ENCODE measurements at places on chromosomes 5 and 9.
A peak's percentile ranks its signal among the peaks of the same experiment; 100 is the strongest.

GRCh38 chr5:32443145-32443540, 1.4 kb downstream of the ZFR start:
- DNase-seq, result no peak

- peak; percentile 68 for DNase-seq
Measured at GRCh38 chr5:73654171-73654811, 28.3 kb downstream of the ARHGEF28 start.

DNA sequence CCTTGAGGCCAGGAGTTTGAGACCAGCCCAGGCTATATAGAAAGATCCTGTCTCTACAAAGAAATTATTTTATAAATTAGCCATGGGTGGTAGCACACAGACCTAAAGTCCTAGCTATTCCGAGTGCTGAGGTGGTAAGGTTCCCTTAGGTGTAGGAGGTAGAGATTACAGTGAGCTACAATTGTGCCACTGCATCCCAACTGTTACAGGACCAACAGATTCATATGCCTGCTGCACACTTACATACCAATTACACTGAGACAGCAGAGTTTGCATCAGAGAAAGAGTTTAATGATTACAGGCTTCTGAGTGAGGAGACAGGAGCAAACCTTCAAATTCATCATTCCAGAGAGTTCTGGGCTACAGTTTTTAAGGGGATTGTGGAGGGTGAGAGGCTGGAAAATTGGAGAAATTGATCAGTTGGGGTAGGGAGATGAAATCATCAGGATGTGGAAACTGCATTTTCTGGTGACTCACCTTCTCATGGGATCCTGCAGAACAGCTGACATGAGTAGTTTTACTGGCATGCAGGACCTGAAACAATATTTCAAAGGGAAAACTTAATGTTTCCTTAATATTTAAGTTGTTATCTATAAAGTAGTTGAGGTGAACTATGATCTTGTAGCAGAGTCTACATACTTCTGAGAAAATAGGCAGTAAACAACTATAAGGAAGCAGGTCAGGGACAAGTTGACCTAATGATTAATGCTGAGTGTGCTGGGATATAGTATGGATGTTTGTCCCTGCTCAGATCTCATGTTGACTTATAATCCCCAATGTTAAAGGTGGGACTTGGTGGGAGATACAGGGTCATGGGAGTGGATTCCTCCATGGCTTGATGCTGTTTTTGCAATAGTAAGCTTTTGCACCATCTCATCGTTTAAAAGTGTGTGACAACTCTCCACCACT, 54.7 kb downstream of the ANXA2R start:
- peak; percentile 86 for DNase-seq

GRCh38 chr9:104868687-104869404, 59.1 kb downstream of the ABCA1 start:
- DNase-seq, result peak; percentile 93

DNA sequence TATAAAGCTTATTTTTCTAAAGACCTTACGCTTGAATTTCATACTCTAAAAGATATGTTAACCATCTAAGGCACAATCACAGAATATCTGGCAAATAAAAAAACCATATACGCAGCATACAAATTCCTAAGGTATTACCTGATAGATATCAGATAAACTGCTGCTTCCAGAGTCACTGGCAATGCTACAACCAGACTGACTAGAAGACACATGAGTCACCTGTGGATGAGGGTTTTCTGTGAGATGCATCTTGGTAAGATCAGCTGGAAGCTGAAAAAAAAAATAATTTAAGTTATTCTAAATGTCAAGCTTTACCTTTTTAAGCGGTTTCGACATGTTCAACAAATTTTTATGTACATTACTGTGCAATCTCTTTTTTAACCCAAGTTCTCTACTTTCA, 113.8 kb downstream of the RAPGEF6 start:
- no peak for DNase-seq

GRCh38 chr9:34437006-34437925, 21.1 kb downstream of the FAM219A start:
- DNase-seq, result peak; percentile 88

DNA sequence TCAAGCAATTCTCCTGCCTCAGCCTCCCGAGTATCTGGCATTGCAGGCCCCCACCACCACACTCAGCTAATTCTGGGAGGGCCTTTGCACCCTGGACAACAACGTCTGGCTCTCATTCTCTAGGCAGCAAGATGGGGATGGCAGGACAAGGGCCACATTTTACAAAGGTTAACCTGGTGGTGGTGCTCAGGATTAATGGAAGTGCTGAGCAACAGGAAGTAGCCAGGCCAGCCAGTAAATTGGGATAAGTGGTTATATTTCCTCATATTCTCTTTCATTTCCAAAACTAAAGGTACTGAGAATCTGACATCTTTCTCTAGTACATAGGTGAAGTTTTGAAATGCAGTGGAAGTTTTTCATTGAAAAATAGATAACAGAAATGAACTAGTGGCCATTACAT, 24.7 kb upstream of the ASPN start:
- peak; percentile 21 for DNase-seq

DNA sequence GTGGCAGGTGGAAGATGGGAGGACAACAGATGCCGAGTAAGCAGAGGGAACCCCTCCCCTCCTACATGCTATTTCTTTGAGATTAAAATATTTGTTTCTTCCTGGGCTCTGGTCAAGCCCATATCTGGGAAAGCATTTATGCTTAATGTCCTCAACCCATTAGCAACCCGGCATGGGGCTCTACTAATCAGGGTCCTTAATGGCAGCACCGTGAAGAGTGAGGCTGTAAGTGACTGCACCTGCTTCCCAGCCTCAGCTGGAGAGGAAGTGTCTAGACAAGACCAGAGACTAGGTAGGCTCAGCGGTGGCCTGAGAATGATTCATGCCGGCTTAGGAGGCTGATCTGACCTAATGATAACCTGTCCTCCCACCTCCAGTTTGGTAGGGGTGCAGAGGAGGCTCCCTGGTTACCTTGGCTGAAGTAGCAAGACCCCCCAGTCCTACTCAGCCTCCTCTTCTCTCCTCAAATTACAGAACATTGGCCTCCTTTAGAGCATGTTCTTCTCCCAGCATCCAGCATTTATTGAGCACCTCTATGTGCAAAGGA, 61.3 kb upstream of the HSPA9 start:
- no peak for DNase-seq

DNA sequence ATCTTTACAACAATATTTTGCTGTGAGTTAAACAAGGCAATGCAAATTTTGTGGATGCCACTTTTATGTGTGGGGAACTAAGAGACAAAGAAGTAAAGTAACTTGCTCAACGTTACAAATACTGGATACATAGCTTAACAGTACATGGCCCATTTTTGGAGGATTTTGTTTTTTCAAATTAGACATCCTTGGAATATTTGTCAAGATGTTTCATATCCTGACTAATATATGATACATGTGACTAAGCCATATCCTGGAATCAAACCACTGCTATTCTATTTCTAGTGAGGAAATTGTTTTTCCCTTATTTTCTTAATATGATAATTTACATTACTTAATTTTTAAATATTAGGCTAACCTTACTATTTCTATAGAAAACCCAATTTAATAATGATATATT, 529.8 kb downstream of the DMRTA1 start:
- no peak for DNase-seq

DNA sequence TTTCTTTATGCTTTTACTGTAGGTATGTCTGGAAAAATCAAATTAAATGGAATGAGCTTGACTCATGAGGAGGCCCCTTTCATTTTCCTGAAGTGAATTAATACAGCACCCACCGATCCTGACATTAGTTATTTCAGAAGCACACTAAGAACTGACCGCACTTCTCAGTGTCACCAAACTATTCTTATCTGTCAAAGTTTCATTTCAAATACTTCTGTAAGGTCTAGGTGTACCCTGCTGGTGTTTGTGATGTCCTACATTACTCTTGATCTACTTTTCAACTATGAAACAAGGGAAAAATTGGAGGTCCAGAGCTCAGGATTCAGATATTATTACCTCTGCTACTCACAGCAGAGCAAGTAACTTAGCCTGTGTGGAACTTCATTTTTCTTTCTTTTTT, 1.8 kb upstream of the TEK start:
- DNase-seq, result no peak

GRCh38 chr5:41157272-41157894, 55.9 kb downstream of the C6 start:
- DNase-seq, result peak; percentile 68

- no peak for DNase-seq
Measured at GRCh38 chr5:86143837-86144236, 473.9 kb upstream of the COX7C start.

All from cardiac fibroblast (primary cell).